ENCODE measurements at places on chromosomes 7 and 10.

- no peak for DNase-seq
Measured at GRCh38 chr10:114526126-114526503, 121.8 kb upstream of the AFAP1L2 start.

DNA sequence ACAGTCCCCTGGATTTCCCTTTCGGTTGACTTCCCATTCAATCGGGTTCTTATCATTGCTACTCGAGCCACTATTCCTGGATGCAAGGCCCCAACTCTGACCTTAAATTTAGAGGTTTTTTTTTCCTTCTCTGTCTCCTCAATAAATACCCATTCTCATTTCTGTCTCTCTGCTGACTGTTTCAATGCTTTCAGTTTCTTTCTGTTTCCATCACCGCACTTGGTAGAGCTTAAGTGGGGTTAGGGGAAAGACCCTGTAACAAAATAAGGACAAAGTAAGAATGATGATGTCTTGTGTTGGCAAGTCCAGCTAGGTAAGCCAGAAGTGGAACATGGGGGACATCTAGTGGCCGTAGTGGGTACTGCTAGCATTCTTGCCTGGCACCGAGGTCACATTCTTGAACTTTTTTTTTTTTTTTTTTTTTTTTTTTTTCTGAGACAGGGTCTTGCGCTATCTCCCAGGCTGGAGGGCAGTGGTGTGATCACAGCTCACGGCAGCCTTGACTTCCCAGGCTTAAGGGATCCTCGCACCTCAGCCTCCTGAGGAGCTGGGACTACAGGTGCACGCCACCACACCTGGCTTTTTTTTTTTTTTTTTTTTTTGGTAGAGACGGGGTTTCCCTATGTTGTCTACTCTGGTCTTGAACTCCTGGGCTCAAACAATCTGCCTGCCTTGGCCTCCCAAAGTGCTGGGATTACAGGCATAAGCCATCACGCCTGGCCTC is 40.3 kb downstream of the ZC3HC1 start:
- DNase-seq: peak; percentile 86

DNA sequence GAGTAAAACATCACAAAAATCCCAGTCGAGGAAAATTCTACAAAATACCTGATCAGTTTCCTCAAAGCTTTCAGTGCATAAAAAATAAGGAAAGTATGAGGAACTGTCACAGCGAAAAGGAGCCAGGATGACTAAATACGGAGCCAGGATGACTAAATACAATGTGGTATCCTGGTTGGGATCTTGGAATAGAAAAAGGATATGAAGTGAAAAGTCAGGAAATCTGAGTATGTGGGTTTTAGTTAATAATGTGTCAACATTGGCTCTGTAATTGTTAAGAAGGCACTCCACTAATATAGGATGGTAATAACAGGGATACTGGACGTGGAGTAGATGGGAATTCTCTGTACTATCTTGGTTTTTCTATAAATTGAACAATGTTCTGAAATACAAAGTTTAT is 175.5 kb downstream of the SUGCT start:
- DNase-seq: no peak

DNA sequence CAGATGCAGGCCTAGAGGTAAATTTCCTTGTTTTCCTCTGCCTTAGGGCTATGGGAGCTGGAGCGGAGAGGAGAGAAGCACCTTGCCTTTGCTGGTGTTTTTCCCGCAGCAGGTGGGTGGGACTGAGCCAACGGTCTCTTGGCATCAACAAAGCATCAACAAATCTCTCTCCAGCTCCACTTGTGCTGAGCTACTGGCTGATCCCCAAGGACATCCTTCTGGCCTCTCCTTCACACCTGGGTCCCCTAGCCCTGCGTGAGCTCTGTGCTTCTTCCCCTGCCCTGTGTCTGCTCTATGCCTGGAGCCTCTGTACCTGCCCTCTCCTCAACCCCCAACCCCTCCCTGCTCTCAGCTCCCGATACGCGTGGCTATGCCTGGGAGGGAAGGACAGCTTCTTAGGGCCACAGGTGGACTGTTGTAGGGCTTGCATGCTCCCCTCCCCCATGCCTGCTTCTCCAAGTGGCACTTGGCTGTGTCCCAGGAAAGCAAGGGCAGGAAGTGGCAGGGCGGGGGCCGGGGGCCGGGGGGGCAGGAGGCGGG is 3.2 kb upstream of the CLDN4 start:
- peak; percentile 41 for DNase-seq

- DNase-seq: no peak
Measured at GRCh38 chr7:36958111-36958733, 233.9 kb upstream of the AOAH start.

DNA sequence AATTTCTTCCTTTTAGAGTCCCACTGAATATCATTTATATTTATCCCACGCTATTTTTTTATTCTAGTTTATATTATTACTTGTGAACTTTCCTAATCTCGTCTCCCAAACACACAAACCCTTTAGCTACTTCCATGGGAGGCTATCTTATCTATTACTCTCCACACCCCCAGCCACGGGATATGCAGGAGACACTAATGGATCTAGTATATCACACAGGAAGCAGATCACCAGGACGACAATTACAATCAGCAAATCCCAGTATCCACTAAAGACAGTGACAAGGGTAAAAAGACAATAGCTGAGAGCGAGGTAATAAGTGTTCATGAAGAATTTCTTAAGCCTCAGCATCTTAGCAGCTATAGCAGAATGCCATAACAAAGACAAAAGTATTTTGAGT is 3.8 kb upstream of the AKR1E2 start:
- DNase-seq: no peak

- peak; percentile 26 for DNase-seq
Measured at GRCh38 chr7:23654508-23654907, 25.5 kb upstream of the FAM221A start.

- DNase-seq: no peak
Measured at GRCh38 chr7:98284335-98285036, 3.0 kb downstream of the BRI3 start.

- no peak for DNase-seq
Measured at GRCh38 chr10:100209303-100209702, 20.1 kb downstream of the CHUK start.

DNA sequence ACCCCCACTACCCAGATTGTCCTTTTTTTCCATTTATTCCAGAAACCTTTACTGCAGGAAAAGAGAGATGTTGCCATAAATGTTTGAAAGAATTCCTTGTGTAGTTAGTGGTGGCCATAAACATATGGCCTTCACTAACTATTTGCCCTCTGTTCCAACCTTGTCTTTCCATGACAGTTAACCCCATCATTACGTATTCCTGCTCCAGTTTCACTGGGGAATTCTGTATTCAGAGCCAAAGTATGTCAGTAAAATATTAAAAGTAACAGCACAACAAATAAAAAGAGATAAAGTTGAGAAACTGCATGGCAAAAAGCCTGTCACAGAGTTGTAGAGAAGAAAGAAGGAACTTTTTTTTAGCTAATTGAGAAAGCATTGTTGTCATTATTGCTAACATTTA is 261.3 kb downstream of the BICC1 start:
- no peak for DNase-seq

DNA sequence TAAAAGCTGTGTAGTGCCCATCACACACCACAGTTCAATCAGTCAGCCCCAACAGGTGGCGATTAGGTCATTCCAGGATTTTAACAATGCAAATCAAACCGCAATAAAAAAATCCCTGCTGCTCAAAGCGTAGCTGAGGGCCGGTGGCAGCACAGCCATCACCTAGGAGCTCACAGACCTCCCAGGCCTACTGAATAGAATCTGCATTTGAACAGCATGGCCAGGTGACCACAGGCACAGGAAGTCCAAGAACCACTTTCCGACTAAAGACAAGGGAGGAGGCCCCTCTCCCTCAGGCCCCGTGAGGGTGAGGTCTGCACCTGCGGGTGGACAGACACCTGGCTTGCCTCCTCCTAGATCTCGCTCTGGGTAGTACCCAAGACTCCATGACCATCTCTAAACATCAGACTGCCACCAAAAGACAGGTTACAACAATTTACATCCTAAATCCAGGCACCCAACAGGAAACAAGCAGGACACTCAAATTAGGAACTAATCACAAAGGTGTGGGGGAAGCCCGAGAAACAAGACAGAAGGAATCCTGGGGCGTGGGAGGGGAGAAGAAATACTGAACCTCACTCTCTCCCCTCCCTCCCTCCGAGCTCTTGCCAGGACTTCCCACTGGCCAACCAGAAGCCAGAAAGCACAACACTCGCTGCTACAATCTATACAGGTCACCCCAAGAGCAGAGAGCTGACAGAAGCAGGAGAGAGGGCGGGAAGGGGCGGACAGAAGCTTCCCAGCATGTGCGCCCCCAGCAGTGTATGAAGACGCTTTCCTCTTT is 19.2 kb downstream of the GNA12 start:
- DNase-seq: peak; percentile 63

DNA sequence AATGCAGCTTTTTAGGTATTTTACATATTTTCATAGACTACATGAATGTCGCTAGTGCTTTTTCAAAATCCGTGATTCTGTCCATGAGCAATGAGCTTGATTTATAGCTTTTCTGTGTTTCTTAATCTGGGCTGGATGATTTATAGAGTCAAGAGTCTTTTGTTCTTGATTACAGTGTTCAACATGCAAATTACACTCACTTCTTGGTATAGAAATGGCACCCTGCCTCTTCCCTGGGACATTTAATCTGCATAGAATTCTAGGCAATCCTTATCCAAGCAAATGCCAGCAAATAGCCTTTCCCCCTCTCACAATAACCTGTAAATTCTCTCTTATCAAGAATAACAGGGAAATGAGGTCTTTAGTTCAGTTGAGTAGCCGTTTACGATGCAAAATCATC is 246.2 kb upstream of the SEMA3C start:
- no peak for DNase-seq

DNA sequence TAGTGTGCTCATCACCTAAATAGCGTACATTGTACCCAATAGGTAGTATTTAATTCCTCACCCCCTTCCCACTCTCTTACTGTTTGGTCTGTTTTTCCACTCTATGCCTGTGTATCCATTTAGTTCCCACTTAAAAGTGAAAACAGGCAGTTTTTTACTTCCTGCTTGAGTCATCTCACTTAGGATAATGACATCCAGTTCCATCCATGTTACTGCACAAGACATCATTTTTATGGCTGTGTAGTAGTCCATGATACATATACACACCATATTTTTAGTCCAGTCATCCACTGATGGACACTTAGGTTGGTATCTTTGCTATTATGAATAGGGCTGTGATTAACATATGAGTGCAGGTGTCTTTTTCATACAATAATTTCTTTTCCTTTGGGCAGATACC is 10.1 kb downstream of the STK17A start:
- no peak for DNase-seq

GRCh38 chr7:95690367-95690947 is 81.9 kb upstream of the DYNC1I1 start:
- DNase-seq: peak; percentile 15

GRCh38 chr7:85068799-85069198 is 118.1 kb downstream of the SEMA3D start:
- DNase-seq: no peak

- no peak for DNase-seq
Measured at GRCh38 chr7:13910805-13911551, 78.5 kb downstream of the ETV1 start.

DNA sequence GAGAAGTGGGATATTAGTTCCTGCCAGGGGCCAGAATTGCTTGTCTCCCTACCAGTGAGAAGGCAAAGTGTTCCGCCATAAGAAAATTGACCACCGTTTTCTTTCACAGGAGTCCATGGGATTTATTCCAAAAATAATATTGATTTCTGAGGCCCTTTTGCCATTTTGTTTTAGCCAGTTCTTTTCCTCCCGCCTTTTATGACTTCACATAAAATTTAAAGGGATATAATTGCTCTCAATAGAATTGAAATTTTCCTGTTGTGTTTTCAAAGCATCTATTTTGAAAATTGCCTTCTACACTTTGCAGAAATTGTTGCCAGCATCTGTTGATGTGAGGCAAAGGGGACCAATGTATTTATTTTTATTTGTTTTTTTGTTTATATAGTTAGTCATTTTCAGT is 53.6 kb downstream of the PLCE1 start:
- DNase-seq: no peak

- DNase-seq: no peak
Measured at GRCh38 chr7:69937097-69937496, 338.8 kb downstream of the AUTS2 start.

- DNase-seq: no peak
Measured at GRCh38 chr10:95354110-95354509, 63.3 kb upstream of the PDLIM1 start.

All from iPS-NIHi11 (cell line).